ENCODE measurements at places on chromosomes 16 and 17.

DNA sequence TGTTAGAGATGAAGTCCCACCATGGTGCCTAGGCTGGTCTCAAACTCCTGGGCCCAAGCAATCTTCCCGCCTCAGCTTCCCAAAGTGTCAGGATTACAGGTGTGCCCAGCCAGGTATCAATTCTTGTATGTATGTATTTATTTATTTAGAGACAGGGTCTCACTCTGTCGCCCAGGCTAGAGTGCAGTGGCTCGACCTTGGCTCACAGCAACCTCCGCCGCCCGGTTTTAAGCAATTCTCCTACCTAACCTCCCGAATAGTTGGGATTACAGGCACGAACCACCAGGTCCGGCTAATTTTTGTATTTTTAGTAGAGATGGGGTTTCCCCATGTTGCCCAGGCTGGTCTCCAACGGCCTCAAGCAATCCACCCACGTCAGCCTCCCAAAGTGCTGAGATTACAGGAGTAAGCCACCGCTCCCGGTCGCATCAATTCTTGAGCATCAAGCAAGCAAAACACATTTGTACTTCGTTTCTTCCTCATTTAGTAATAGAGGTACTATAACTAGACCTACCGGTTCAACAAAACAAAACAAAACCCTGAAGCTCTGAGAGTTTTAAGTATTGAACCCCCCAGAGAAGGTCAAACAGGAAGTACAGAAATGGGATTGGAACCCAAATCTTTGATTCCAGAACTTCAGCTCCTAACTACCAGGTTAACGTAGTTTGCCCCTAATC is 1.0 kb upstream of the ZNF500 start:
- no peak for DNase-seq

DNA sequence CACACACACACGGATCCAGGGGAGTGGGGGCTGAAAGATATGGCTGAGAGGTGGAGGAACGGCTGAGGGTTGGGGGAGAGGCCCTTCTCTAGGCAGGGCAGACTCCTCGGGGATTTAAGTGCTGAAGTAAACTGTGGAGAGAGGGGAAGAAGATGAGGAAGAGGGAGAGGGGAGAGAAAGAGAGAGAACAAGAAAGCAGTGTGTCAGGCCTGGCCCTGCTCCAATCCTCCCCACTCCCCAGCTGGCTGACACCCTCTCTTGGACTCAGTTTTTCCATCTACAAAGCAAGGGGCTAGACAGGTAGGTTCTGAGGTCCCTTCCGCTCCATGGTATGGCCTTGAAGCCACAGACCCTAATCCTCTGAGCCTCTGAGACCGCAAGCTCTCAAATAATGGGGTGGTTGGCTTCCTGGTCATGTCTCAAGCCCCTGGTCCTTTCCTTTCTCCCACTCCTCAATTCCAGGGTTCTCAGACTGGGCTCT is 2.0 kb downstream of the VAMP2 start:
- no peak for DNase-seq

GRCh38 chr17:83089328-83090132 is 10.1 kb downstream of the METRNL start:
- DNase-seq, result no peak

DNA sequence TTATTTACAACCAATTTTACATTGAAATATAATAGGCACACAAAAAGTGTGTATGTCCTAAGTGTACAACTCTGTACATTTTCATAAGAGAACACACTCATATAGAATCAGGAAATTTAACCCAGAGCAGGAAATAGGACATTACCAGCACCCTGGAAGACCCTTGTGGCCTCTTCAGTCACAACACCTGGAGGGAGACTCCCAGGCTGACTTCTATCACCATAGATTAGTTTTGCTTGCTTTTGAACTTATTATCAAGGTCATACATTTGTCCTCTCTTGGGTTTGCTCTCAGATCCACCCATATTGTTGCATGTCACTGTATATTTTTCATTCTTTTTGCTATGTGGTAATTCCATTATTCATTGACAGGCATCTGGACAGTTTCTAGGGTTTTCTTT is 5.8 kb downstream of the RIPOR1 start:
- no peak for DNase-seq

- DNase-seq, result no peak
These were observed 229.8 kb downstream of the CPPED1 start for GRCh38 chr16:12573730-12574383.

- DNase-seq, result no peak
These were observed 49.1 kb upstream of the SLC25A19 start for GRCh38 chr17:75338335-75338734.

DNA sequence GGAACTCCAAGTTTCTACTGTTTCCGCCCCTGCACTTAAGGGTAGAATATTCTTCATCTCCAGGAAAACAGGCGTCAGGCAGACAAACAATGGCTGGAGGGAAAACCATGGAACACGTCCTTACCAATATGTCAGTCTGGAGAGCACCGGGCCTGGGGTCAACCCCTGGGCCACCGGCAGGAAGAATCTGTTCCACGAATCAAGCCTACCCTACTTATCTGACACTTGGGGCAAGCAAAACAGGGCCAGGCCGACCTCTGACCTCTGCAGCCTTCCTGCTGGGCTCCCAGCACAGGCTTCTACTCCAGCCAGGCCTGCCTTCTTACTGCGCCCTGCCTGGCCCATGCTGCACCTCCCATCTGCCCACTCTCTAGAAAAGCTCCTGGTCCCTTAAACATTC is 10.1 kb downstream of the VAC14 start:
- no peak for DNase-seq

DNA sequence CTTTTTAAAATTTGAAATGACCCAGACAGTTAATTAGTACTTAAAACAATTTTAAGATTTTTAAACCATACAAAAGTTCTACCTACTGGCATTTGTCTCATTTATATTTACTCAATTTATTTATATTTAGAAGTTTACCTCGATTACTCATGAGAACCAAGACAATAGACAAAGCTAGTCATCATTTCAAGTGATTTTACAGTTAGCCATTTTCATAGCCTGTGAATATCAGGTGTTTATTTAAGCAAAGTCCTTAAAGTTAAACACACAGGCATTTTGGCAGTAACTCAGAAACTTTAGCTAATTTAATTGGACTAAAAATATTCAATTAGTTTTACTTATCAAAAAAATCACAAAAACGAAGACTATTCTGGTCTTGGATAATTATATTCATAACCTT is 101.6 kb upstream of the KIF2B start:
- no peak for DNase-seq

- no peak for DNase-seq
These were observed 179.1 kb upstream of the CACNG5 start for GRCh38 chr17:66655861-66656260.

GRCh38 chr17:16459855-16460550 is 32.0 kb downstream of the LRRC75A start:
- no peak for DNase-seq

- no peak for DNase-seq
These were observed 11.1 kb downstream of the FLCN start for GRCh38 chr17:17225901-17226300.

DNA sequence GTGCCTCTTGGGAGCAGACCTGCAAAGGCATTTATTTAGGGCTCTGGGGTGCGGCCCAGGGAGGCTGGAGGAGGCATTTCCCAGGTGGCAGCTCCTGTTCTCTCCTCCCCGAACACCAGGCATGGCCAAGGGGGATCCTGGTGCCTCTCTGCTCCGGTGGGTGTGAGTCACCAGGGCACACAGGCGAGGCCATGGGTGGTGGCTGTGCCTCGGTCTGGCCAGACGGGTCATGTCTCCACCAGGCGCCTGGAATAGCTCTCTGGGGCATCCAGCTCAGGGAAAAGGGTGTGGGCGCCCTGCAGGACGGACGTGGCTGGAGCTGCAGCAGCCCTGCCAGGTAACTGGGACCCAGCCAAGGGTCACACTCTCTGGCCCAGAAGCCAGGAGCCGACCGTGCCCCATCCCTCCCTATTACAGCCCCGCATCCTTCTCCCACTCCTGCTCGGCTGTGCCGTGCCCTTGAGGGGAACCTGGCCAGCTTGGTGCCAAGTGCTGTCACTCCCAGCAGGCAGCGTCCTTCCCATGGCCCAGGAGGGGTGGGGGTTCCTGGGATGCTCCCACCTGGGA is 25.8 kb downstream of the SOX8 start:
- DNase-seq, result no peak

Data from astrocyte of the cerebellum (primary cell).